NCI-H187 treated with DMSO at 0.1 percent for 48 hours (cell line): ENCODE measurements at places on chromosomes 11 and 22.

GRCh38 chr22:24463071-24463760 is 31.9 kb upstream of the UPB1 start:
- DNase-seq, result no peak

- DNase-seq, result no peak
Measured at GRCh38 chr11:85746670-85747069, 60.7 kb upstream of the CCDC89 start.

- DNase-seq, result no peak
Measured at GRCh38 chr11:124481365-124482323, 36.1 kb upstream of the OR8B8 start.

GRCh38 chr11:77299528-77299993 is 1.9 kb downstream of the GDPD4 start:
- DNase-seq, result no peak

- DNase-seq, result no peak
Measured at GRCh38 chr11:102254047-102254446, 63.2 kb upstream of the BIRC3 start.

GRCh38 chr11:59175091-59175501 is 3.2 kb downstream of the DTX4 start:
- DNase-seq, result no peak

DNA sequence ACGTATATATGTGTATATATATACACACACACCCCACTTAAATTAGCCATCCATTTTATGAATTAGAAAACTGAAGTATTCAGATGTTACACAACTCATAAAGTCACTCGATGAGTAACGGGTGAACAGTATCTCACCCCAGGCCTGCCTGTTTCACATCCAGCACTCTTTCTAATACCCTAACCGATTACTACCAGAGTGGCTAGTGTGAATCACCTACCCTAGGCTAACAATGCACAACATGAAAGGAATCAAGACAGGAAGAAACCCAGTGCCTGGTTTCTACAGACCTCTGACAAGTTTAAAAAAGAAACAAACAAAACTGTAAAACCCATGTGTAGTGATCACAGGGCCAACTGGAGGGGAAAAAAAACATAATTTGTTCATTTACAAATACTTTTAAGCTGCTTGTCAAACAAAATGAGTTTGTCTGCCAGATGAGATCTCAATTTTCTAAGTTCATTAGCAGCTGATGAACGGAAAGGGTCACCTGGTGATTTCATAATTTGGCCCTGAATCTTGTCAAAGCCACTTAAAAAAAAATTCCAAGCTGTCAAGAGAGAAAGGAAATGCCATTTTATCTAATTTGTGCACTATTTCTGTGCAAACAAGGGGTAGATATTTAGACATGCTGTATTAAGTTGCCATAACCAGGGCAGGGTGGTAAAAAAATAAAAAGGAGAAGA is 134.8 kb downstream of the LARGE1 start:
- no peak for DNase-seq

DNA sequence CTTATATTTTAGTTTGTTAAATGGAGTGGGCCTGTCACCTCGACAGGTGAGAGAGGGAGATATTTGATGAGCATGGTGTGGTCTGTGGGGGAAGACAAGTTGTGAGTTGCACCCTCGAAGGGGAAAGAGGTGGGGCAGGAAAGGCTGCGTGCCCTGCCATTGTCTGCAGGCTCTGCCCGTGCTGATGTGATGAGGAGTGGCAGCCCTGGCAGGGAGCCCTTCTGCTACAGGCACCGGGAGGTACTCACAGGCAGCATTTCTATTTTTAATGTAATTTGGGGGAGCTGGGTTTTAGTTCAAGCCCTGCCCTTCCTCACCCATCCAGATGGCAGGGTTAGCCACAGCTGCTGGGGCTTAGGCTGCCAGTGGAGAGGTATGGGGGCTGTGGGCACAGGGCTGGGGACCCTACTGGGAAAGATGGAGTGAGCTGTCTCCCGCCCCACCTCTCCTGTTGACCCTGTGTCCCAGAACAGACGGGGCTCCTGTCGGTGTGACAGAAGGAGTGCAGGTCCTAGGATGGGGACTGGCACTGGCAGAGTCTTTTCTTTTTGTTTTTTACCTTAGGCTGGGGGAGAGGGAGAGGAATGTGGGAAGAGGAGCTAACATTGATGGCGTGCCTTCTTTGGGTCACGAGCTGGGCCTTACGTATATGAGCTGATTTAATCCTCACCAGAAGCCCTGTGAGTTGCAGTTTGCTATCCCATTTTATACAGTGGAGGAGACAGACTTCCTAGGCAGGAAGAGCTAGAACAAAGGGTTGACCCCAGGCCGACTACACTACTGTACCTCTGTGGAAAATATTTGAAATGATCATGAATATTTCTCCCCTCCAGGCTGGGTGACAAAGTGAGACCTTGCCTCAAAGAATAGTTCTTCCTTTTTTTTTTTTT is 51.6 kb downstream of the CEP164 start:
- no peak for DNase-seq

GRCh38 chr22:39994041-39994565 is 651 bp upstream of the FAM83F start:
- no peak for DNase-seq
